ENCODE measurements at places on chromosomes 5 and 9.

DNA sequence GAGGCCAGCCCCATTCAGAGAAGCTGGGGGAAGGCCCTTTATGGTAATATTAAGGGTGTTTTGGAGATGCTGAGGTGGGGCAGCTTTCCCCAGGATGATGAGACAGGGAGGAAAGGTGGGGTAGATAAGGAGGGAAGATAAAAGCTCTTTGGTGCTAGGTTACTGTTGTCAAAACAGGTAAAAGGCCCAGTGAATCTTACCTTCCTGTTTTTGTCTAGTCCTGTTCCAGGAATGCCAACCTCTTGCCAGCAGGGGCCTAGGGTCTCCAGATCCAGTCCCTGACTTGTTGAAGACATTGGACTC lies 797 bp upstream of the CCL27 start:
- DNase-seq: no peak

DNA sequence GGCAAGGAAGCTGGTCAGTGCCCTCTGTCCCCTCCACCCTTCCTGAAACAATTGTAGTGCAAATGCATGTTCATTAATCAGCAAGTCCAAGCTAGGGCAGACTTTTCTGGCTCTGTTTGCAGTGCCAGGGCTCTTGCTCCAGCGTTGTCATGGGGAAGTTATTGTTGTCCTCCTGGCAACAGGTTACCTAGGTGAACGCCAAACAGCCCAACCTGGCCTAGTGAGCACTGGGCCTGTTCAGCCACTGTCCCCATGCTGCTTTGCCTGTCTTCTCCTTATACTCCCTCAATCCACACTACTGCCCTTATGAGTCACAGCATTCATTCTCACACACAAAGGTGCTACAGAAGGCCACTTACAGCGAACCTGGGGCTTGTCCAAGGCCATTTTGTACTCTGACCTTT lies 34.5 kb upstream of the GLIS3 start:
- no peak for DNase-seq

DNA sequence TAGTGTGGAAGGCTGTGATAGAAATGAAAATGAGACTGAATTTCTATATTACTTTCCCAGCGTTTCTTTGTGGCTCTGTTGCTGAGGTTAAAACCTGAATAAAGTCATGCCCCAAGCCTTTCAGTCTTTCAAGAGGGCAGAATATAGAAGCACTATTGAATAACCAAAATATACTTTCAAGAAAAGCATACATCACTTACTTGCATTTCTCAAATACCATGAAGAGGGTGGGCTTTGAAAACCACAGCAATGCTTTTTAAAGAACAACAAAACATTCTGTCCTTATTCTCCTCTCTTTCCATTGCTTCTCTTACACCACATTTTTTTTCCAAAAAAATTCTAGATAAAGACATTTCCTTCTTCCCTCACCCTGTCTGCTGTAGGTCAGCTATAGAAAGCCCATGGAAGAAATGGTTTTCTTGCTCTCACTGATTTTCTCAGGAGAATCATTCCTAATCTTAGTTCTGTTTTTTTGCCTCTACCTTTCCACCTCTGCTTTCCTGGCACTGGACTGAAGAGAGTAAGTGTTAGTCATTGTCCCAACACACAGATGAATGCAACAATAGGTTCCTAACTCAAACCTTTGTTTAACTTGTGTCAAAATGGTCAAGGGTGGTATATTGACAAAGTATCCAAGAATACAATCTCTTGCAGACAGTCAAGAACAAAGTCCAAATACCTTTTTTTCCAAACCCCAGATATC lies 51.6 kb downstream of the NUDT12 start:
- no peak for DNase-seq

DNA sequence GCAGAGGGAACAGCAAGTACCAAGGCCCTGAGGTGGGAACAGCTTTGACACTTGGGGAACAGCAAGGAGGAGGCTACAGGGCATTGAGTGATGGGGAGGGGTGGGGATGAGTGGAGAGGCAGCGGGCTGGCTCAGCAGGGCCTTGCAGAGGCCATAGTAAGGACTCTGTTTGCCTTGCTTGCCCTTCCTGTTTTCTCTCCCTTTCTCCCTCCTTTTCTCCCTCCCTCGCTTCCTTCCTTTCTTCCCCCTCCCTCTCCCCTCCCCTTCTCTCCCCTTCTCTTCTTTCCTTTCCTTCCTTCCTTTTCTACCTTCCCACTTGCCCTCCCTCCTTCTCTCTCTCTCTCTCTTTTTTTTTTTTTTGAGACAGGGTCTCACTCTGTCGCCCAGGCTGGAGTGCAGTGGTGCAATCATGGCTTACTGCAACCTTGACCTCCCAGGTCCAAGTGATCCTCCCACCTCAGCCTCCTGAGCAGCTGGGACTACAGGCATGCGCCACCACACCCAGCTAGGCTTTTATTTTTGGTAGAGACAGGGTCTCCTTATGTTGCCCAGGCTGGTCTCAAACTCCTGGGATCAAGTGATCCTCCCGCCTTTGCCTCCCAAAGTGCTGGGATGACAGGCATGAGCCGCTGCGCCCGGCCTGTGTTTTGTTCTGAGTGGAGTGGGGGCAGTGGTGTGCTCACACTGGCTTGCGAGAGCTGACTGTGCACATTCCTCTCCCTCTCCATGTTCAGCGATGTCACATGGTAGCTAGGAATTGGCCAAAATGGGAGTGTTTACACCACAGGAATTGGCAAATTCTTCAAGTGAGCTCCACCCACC lies 17.1 kb downstream of the IER5L start:
- no peak for DNase-seq

DNA sequence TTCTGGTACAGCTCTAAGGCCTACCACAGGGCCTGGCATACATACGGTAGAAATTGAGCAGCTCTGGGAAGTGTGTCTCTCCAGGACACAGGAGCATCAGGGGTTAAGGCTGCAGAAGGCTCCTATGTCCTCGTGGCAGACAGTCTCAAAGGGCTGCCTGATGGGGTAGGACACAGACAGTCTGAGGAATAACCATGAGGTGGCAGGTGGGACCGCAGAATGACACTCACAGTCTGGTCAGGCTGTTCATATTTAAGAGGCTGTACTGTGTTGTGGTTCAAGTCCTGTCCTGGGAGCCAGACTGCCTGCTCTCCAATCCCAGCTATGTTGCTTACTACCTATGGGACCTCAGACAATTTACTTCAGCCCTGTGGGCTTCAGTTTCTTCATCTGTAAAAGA lies 217.1 kb downstream of the TRIM32 start:
- DNase-seq: no peak

DNA sequence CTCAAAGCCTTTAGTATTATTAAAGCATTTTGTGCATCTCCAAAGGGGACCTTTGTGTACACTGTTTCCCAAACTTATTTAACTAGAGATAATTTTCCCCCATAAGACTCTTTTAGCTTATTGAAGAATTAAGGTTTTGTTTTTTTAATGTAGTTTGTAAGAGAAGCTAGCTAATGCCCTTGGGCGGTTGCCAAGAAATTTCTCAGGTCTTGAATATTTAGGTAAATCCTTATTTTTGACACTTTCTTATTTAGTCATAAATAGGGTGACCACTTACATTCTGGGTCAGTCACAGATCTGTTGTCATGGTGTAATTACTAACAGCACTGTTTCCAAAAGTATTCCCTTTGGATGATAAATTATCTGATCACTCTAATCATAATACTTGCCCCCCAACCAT lies 27.2 kb downstream of the TNFAIP8 start:
- no peak for DNase-seq

- peak; percentile 88 for DNase-seq
Measured at GRCh38 chr5:158382473-158382872, 523.5 kb upstream of the CLINT1 start.

- DNase-seq: no peak
Measured at GRCh38 chr5:169125571-169125970, 175.4 kb downstream of the SLIT3 start.

GRCh38 chr9:37036371-37036775 lies 2.3 kb upstream of the PAX5 start:
- no peak for DNase-seq

DNA sequence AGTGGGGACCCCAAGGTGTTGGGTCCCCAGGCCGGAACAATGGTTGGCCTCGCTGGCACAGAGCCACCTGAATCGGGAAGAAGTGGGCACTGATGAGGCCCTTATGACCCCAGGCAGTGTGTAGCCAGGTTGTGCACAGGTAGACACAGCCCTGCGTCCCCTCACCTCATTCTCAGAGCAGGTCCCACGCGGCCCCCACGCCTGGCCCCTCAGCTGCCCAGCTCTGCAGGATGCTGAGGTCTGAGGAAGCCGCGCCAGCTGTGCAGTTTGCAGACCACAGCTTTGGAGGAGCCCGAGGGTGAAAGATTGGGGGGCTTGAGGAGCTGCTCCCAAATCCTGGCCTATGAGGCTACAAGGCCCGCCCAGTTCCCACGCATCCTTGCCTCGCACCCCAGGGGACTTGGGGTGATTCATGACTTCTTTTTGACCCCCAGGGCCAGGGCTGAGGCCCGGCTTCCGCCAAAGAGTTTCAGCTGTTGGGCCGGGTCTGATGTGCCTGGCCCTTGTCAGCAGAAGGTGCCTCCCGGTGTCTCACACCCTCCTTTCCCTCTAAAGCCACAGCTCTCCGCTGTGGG lies 87.8 kb upstream of the PHYKPL start:
- no peak for DNase-seq

GRCh38 chr9:86184138-86184524 lies 75.3 kb downstream of the C9orf153 start:
- DNase-seq: no peak

DNA sequence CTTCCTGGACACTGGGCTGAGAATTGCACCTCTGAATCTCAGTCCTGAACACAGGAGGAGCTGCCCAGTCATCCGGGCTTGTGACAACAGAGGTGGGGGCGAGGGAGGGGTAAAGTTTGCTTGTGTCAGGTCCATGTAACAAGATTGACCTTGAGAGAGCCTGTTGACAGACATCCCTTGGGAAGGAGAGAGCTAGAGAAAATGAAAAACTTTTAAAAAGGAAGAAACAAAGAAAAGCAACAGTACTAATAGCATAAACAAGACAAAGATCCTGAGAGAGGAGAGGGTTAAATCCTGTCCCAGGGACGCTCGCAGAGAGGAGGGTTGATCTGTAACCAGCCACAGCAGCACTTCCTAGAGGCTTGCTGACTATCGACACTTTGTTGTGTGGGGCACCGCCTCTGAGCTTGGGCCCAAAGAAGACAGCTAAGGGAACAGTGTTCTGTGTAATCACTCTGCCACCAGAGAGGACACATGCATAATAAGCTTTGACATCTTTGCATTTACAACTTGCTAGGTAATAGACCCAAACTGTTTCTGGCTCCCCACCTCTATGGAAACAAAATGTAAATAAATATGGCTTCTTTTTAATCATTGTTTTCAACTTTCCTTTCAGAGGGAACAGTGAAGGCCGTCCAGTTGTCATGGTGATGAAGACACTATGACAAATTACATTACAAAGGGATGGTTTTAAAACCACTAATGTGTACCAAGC lies 363.7 kb downstream of the CSNK1G3 start:
- DNase-seq: no peak

GRCh38 chr9:114718801-114719221 lies 36.8 kb upstream of the TEX48 start:
- DNase-seq: no peak

DNA sequence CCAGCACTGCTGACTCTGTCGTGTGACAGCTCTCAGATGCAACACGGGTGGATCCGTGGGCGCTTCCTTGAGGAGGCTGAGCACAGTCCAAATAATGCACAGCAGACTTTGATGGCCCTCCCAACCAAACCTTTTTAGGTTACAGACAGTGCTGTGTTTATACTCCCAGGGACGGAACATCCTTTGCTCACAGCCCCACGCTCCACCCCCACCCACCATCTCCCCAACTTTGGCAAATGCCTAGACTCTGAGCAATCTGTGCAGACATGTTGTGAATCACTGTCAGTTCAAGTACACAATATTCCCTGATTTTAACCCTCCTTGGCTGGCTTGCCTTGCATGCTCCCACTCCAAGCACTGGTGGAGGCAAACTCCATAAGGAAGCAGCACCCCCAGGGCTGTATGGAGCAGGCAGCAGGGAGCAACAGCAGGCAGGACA lies 324.6 kb downstream of the MLLT3 start:
- no peak for DNase-seq

DNA sequence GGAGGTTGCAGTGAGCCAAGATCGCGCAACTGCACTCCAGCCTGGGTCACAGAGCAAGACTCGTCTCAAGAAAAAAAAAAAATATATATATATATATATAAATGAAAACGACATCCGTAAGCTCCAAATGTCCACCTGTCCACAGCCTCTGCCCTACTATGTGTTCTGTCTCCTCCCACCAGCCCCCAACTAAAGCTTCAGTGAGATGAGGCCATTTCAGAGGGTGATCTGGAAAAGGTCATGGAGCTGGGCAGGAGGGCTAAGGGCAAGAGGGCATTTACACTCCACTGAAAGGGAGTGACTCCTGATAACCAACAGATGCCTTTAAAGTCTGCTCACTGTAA lies 2.4 kb downstream of the SPRY4 start:
- DNase-seq: no peak

DNA sequence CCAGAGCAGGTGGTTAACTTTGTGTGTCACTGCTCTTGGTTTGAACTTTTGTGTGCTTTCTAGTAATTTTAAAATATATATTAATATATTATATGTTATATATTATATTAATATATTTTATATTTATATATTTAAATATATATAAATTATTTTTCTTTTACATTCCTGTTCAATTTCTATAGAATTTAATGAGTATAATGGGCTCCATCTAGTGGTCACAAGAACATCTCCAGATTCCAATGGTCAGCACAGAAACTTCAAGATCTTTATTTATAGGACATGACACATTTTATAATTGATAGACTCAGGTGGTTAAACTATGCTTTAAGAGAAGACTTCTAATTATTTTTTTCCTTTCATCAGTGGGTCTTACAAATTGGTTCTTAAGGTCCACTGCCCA lies 39.1 kb downstream of the COL23A1 start:
- no peak for DNase-seq

DNA sequence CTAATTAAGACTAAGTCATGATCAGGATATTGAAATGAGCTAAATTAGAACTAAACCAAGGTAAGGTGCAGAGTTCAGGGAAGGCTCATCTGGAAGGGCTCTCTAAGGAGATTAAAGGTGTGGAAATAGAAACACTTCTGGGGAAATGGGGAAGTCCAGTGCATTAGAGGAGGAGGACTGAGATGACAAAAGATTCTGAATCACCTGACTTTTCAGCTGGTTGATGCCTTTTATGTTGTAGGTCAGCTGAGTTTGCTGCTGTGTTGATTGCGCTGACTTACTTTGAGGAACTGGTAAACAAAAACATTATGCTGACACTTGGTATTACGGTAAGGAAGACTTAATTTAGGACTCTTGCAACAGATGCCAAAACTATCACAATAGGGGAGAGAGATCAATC lies 23.8 kb downstream of the IFNA5 start:
- no peak for DNase-seq

- peak; percentile 12 for DNase-seq
Measured at GRCh38 chr9:129273941-129274684, 96.1 kb upstream of the IER5L start.

DNA sequence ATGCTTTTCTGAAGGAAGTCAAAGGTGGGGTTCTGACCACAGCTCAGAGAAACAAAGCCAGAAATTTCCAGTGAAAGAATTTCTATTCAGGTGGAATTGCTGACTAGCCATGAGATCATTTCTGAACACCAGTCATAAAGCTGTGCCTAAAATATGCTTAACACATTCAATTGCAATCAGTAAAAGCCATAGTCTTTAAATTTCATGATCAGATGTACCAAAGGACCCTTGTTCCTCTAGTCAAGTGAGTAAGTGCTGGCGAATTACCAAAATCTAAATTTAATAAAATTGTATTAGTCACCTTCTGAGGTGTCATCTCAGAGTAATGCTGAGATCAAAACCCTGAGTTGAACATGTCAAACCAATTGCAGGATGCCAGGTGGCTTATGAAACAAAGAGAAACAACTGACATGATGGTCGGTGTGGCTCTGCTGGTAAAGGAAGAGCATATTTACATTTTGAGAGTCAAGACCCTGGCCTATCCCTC lies 334.2 kb upstream of the CCNH start:
- DNase-seq: no peak

- DNase-seq: no peak
Measured at GRCh38 chr5:134477462-134478245, 47.8 kb upstream of the JADE2 start.

Data from tibial artery (tissue), 4 donors.